ENCODE measurements at places on chromosomes 2 and 18. TPM values are rescaled to one million over a fixed set of nuclear protein-coding genes. Genes with fewer than 3 reads are reported as not detected.

The CRACDL gene
- 1.6 TPM for polyA plus RNA-seq

The CD207 gene
- 0.12 TPM for polyA plus RNA-seq

The ZNF892 gene
- polyA plus RNA-seq = 1.4 TPM

DNA sequence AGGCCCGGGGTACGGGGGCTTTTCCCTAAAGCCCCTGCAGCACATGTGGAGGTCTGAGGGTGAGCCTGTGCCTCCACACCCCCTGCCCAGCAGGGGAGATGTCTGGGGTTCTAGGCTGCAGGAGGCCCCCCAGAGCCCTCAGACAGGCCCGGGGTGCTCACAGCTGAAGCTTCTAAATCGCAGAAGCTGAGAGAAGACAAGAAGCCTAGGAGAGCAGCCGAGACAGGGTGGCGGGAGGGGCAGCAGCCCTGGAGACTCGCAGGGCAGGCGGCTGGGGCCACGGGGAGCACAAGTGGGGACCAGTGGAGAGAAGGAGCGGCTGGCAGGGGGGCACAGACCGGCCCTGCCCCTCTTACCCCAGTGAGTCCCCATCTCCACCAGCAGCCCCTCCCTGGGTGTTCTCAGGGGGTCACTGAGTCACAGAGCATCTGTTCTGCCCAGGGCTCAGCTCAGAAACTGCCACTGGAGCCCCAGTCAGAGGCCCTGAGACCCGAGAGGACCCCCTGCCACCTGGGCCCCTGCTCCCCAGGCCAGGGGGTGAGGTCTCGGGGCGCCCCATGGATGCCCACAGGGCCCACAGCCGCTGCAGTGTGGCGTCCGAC is 26.1 kb downstream of the GPC1 start:
- no peak for DNase-seq

DNA sequence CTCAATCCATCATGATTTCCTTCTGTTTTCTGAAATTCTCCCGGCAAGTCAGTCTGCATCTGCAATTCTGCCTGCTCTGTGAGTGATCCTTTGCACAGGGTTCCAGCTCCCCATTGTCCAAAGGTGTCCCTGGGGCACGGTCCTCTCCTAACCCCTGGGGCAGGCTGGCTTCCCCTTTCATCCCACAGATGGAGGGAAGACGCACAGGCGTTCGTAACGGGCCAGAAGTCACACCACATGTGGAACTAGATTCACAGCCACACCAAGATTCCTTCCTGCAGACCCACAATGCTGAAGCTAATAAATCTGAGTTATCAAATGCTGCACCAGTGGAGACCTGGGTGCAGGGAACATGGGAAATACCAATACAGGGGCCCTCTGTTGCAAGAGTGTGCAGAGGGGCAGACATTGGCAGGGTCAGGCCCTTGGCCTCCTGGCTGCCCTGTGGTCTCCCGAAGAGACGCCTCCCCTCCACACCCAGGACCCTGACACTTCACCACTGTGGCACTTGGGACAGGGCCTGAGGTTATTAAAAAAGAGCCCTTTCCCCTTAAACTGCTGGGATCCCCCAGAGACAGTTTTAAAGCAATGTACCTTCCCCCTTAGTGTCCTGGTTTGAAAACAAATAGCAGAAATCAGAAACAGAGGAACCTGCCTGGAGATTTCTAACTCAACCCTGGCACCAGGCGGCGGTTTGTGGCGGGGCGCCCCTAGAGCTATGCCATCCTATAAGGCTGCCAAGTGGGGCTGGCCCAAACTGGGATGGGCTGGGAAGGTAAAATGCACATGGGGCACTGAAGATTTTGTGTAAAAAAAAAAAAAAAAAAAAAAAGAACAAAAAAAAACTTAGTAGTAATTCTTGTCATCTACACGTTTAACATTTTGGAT is 15.4 kb downstream of the ZNF516 start:
- no peak for DNase-seq

GRCh38 chr2:237256887-237257286 is 157.1 kb downstream of the COL6A3 start:
- peak; percentile 87 for DNase-seq

- DNase-seq = no peak
These were observed 450.2 kb upstream of the KLHL29 start for GRCh38 chr2:22934747-22935146.

- DNase-seq = no peak
These were observed 57.0 kb downstream of the ZNF407 start for GRCh38 chr18:74654638-74655037.
